ENCODE measurements at places on chromosomes 16 and 17. TPM values are rescaled to one million over a fixed set of nuclear protein-coding genes. Genes with fewer than 3 reads are reported as not detected.

Gene DPEP3
- not detected for polyA plus RNA-seq

Gene COX6A2
- not detected for polyA plus RNA-seq

Gene MPP3
- not detected for polyA plus RNA-seq

Gene MEOX1
- polyA plus RNA-seq: 0.48 TPM

DNA sequence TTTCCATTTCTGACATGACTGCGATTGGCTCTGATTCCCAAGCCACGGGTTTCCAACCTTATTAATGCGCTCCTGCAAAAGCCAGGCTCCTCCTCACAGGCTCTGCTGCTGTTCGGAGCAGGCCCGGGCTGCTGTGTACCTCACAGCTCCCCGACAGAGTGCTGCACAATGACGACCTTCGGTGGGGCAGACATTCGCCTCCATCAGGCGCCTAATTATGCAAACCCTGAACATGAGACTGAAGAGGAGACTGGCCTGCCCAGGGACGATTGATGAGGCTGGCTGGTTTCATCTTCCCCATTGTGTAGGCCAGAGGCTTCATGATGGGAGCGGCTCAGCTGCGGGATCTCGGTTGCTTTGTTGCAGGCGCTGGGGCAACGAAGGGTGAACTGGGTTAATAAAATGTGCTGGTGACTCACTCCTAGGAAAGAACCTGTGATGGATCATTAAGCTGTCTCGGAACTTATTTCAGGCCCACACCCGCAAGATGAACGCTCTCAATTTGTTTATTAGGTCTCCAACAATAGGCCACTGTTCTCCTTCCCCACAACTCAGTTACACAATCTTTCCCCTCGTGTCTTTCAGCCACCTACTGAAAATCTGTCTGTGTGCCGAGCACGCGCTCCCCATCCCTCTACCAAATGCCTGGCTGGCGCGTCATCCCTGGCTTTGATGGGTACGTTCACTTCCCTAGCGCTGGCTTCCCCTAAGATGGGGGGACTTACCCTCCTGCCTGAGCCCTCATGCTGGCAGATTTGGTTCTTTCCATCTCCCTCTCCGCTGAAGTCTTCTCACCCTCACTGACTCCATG lies 27.2 kb upstream of the TOB1 start:
- DNase-seq: no peak
- no peaks in the 10 kb centered on the region for H3K27me3 ChIP-seq
- H3K4me1 ChIP-seq: no peaks in the 10 kb centered on the region
- no peak overlapping the region for H3K27ac ChIP-seq
- no peak overlapping the region for H3K4me3 ChIP-seq

DNA sequence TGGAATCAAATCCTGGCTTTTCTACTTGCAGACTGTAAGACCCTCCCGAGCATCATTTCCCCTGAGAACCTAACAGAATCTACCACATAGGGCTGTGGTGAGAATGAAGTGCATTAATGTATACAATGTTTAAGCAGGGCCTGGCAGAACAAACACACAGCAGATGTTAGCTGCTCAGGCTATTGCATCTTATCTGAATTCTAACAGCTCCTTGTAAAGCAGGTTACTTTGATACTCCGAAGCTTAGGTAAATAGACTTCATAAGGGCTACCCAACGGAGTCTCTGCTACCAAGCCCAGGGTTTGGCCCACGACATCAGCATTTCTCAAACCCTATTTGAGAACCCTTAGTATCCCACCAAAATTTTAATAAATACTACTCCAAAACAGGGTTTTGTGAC lies 24.4 kb upstream of the NOS2 start:
- no peak overlapping the region for H3K27ac ChIP-seq
- no peaks in the 10 kb centered on the region for H3K4me1 ChIP-seq
- H3K27me3 ChIP-seq: no peaks in the 10 kb centered on the region
- no peak overlapping the region for H3K4me3 ChIP-seq
- H3K36me3 ChIP-seq: no peaks in the 10 kb centered on the region

DNA sequence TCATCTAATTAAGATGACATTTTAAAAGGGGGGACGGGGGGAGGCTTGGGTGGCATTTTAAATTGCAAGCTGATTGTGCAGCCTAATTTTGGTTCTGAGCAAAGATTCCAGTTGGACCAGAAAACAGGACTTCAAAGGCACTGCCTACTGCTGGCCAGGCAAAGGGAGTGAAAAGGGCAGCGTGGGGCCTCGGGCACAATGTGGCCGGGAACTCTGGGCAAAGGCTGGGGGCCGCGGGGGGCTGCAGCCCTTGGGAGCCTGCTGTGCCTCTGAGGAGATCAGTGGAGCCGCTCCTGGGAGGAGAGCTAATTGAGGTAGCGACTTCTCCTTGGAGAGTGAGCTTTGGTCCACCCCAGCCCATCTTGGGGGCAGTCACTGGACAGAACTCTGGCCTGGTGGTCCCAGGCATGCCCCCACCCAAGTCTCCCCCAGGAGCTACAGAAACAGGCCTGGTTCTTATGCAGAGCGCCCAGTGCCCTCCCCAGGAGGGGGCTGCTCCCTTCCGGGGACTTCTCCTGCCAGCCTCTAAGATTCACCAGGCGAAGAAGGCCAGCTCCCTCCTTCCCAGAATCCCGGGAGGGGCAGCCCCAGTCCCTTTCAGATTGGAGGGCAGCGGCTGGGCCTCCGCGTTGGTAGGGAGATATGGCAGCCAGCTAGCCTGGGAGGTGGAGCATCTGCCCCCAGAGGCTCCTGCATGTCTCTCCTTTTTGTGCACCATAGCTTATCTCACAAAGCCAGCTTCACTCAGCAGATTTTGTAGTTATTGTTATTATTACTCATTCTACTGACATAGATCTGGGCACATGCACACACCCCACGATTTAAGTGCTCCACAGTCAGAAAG lies 115.6 kb downstream of the GNAO1 start:
- no peaks in the 10 kb centered on the region for H3K27me3 ChIP-seq
- no peak overlapping the region for H3K27ac ChIP-seq
- H3K36me3 ChIP-seq: no peaks in the 10 kb centered on the region
- H3K4me3 ChIP-seq: no peak overlapping the region
- DNase-seq: no peak

GRCh38 chr16:79164388-79164995 lies 436.0 kb downstream of the MAF start:
- no peaks in the 10 kb centered on the region for H3K4me1 ChIP-seq
- H3K4me3 ChIP-seq: no peak overlapping the region
- H3K27ac ChIP-seq: no peak overlapping the region
- H3K27me3 ChIP-seq: no peaks in the 10 kb centered on the region

DNA sequence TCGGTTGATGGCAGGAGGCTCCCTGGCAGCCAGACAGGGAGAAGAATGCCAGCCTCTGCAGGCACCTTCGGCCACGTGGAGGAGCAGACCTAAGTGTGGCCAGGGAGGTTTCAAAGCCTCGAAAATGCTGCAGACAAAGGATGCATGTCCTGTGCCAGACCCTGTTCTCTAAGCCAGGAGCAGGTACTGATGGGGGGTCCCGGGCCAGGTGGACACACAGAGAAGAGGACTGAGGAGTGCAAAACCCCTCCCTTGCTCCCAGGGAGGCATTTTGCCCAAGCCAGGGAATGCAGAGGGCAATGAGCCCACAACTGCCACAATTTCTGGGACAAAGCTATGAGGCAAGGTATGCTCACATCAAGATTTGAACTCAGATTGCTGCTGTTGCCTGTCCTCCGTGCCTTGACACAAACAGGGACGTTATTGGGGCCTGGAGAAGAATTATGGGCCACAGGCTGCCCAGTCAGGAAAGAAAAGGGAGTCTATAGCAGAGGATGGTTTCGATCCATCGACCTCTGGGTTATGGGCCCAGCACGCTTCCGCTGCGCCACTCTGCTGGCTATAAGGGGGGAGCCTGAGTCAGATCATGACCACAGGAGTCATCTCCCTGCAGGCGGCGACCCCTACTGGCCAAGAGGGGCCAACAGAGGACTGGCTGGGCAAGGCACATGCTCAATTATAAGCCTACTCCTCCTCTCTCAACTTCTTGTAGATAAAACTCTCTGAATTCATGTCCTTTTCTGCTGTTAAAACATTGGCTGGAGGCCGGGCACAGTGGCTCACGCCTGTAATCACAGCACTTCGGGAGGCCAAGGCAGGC lies 25.1 kb upstream of the FOXK2 start:
- peak overlapping the region; percentile 35 for H3K4me3 ChIP-seq
- H3K27me3 ChIP-seq: no peaks in the 10 kb centered on the region
- peaks cover 29% of the 10 kb centered on the region for H3K4me1 ChIP-seq

GRCh38 chr17:16456742-16457316 lies 35.2 kb downstream of the LRRC75A start:
- DNase-seq: no peak
- no peaks in the 10 kb centered on the region for H3K27me3 ChIP-seq
- H3K36me3 ChIP-seq: no peaks in the 10 kb centered on the region
- H3K4me3 ChIP-seq: no peak overlapping the region
- no peak overlapping the region for H3K27ac ChIP-seq

GRCh38 chr17:36578671-36579070 lies 13.0 kb upstream of the DHRS11 start:
- H3K27me3 ChIP-seq: no peaks in the 10 kb centered on the region
- no peak for DNase-seq
- H3K36me3 ChIP-seq: peaks cover 6% of the 10 kb centered on the region
- no peak overlapping the region for H3K27ac ChIP-seq
- no peak overlapping the region for H3K4me3 ChIP-seq
- no peaks in the 10 kb centered on the region for H3K4me1 ChIP-seq

DNA sequence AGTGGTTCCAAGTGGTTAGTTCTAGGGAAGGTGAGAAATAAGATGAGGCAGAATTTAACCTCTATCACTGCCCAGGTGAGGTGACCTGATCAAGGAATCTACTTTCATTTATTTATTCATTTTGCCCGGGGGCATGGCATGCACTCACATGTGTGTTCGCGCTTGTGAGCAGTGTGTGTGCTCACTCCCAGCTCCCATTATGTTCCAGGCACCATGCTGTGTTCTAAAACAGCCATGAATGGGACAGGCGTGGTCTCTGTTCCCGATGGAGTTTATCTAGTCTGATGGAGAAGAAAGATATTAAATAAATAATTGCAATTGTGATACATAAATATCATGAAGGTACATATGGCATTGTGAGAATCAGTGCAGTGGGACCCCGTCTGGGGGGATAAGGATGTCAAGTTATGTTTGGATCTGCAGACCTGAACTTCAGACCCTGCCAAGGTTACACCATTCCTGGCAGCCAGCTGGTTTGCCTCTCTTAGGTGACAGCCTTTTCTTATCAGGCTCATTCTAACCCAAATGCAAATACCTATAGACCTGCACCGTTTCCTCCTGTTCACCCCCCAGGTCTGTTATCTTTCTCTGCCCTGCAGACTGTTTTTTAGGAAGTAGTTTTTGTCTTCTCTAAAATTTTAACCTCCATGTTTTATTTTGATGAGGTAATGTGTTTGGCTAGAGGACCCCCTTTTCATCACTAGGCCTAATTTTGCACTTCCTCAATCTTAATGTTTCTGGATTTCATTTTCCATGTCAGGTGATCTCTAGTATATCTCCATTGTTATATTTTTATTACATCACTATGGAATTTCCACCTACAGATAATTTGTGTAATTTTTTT lies 11.8 kb downstream of the CYB5B start:
- no peak overlapping the region for H3K4me3 ChIP-seq
- peaks cover 39% of the 10 kb centered on the region for H3K4me1 ChIP-seq
- no peak overlapping the region for H3K27ac ChIP-seq
- H3K36me3 ChIP-seq: peaks cover 22% of the 10 kb centered on the region
- DNase-seq: no peak

DNA sequence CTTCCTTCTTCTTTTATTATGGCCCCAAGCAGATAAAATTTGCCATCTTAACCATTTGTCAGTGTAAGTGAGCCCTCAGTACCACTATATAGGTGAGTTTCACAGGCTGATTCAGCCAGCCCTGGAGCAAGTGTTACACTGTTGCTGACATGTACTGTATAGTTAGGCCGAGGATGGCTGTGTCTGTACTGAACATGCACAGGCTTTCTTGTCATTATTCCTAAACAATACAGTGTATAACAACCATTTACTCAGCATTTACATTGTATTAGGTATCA lies 53.7 kb downstream of the AMFR start:
- no peaks in the 10 kb centered on the region for H3K4me1 ChIP-seq
- no peak overlapping the region for H3K27ac ChIP-seq
- no peak overlapping the region for H3K4me3 ChIP-seq
- H3K36me3 ChIP-seq: peaks cover 30% of the 10 kb centered on the region
- no peaks in the 10 kb centered on the region for H3K27me3 ChIP-seq
- no peak for DNase-seq

GRCh38 chr16:381789-382717 lies at the start of gene PGAP6:
Gene PGAP6, minus strand, starts transcription at chr16:381978. Its CDS starts 157 bp downstream, at chr16:381821.
- no peaks in the 10 kb centered on the region for H3K36me3 ChIP-seq
- peak within 1 kb of the TSS; percentile 97 for H3K4me3 ChIP-seq
- peak within 1 kb of the TSS; percentile 56 for H3K27ac ChIP-seq
- DNase-seq: no peak
- peaks cover 14% of the 10 kb centered on the region for H3K4me1 ChIP-seq

GRCh38 chr17:77821114-77821513 lies 137.4 kb upstream of the TNRC6C start:
- H3K36me3 ChIP-seq: no peaks in the 10 kb centered on the region
- DNase-seq: no peak
- no peak overlapping the region for H3K4me3 ChIP-seq
- H3K27ac ChIP-seq: no peak overlapping the region

DNA sequence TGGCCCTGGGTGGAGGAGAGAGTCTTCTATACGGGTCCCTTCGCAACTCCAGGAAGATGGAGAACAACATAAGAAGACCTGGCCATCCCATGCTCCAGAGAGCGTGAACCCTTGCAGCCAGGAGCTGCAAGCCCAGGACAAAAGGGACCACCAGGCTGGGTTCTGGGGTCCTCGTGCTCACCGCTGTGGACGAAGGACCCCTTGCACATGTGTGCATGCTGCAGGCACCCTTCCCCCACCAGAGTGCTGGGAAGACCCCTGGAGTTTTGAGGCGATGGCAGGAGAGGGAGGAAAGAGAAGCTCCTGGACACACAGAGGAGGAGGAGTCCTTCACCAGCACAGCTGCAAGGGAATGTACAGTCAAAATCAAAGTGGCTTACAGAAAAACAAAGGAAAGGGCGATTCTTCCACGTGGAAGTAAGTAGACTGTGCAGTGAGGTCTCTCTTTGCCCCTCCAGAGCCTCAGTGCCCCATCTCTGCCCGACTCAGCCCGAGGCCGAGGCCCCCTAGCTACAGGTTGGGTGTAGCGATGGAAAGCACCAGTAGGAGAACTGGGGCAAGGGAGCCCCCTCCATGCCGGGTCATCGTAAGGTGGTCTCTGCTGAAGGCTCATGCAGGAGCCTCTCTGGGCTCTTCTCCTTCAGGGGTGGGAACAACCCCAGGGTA lies 51.3 kb downstream of the PIMREG start:
- H3K27me3 ChIP-seq: no peaks in the 10 kb centered on the region
- no peak overlapping the region for H3K4me3 ChIP-seq
- DNase-seq: no peak
- no peak overlapping the region for H3K27ac ChIP-seq
- H3K36me3 ChIP-seq: no peaks in the 10 kb centered on the region

DNA sequence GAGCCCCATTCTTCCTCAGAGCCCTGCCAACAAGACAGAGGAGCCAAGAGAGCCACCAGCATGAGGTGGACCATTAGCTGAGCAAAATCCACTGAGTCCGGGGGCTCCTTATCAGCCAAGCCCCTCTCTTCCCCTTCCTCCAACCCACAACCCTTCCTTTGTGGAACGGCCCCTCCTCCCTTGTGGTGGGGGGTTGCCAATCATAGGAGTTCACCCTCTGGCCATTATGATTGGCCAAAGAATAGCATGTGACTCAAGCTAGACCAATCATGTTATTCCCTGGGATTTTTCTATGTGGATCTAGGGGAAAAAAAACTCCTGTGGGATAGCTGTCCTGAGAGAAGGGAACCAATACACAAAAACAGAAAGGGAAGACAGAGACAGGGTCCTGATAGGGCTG lies 120.5 kb downstream of the C16orf95 start:
- H3K4me3 ChIP-seq: no peak overlapping the region
- no peak for DNase-seq
- no peak overlapping the region for H3K27ac ChIP-seq
- no peaks in the 10 kb centered on the region for H3K4me1 ChIP-seq

All from GM12878 (cell line).